Osteoblast (primary cell): ENCODE measurements at places on chromosomes 5 and 9. TPM values are rescaled to one million over a fixed set of nuclear protein-coding genes. Genes with fewer than 3 reads are reported as not detected.
A peak's percentile ranks its signal among the peaks of the same experiment; 100 is the strongest.

ZNF782 gene
- 5.4 and 8.5 TPM in 2 replicates for total RNA-seq

GRCh38 chr5:127802477-127802865 is 99.3 kb downstream of the CCDC192 start:
- peaks cover 18% of the 10 kb centered on the region for H3K4me1 ChIP-seq
- H3K36me3 ChIP-seq: no peaks in the 10 kb centered on the region
- H3K4me3 ChIP-seq: peak overlapping the region; percentile 12
- no peaks in the 10 kb centered on the region for H3K27me3 ChIP-seq
- no peak for DNase-seq

DNA sequence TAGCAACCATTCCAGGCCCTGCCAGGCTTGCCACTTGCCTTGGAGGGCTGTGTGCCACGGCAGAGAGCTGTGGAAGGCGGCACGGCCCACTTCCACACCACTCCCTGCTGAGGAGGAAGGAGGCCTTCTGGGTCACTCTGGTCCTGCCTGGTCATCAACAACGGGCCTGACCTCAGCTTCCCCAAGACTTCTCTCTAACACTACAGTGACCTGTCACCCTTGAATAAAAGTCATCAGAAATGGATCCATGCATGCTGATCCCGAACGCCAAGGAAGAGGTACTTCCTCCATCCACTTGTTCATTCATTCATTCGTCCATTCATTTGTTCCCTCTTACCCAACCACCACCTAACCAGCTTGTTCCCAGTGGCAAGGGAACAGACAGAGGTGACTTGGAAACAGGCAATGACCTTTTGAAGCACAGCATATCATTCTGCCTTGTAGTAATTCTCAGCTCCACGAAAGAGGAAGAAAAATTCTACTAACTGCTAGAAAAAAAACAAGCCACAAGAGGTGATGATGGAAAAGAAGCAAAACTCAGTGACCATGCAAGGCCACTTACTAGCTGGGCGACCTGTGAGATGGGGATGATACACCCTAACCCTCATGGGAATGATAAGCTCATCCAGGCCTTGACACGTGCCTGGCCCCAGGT is 58.6 kb downstream of the STK10 start:
- peaks cover 1% of the 10 kb centered on the region for H3K36me3 ChIP-seq
- H3K4me1 ChIP-seq: peaks cover 15% of the 10 kb centered on the region
- no peak for DNase-seq
- H3K27me3 ChIP-seq: no peaks in the 10 kb centered on the region
- no peak overlapping the region for H3K4me3 ChIP-seq
- no peak overlapping the region for H3K27ac ChIP-seq

DPYSL3 gene
- 80.4 and 119 TPM in 2 replicates for total RNA-seq

DNA sequence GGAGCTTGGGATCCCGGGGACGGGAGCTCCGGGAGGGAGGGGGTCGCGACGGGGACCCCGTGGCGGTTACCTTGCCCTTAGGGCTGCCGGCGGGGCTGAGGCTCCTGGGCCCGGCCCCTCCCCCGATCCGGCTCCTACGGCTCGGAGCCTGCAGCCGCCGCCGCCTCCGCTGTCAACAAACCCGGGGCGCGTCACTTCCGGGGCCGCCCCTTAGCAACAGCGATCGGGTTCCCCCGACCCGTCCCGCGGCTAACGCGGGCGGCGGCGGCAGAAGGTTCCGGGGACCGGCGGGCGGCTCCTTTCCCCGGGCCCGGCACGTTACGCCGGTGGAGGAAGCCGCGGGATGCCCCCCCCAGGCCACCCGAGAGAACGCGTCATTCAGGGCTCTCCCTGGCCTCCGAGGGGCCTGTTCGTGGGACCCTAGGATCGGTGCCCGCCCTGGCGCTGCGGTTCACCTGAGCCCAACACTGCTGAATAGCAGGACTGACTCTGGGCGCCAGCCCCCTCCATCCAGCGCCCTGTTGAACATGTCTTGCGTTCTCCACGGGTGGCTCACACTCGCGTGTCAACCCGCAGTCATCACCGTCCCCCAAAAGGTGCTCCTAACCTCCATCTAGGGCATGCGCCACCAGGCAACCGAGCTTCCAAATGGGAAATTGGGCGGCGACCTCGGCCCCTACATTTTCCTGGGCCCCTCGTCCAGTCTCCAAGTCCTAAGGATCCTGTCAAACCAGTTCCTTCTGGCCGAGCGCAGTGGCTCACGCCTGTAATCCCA is at the start of gene ZER1:
Gene ZER1, minus strand, starts transcription at position 183 of the 775 bp plus-strand sequence. CDS start 16,362 bp downstream, outside the sequence.
- H3K36me3 ChIP-seq: no peaks in the 10 kb centered on the region
- no peaks in the 10 kb centered on the region for H3K27me3 ChIP-seq
- peak within 1 kb of the TSS; percentile 98 for H3K4me3 ChIP-seq
- H3K27ac ChIP-seq: peak within 1 kb of the TSS; percentile 91
- peaks cover 14% of the 10 kb centered on the region for H3K4me1 ChIP-seq

DNA sequence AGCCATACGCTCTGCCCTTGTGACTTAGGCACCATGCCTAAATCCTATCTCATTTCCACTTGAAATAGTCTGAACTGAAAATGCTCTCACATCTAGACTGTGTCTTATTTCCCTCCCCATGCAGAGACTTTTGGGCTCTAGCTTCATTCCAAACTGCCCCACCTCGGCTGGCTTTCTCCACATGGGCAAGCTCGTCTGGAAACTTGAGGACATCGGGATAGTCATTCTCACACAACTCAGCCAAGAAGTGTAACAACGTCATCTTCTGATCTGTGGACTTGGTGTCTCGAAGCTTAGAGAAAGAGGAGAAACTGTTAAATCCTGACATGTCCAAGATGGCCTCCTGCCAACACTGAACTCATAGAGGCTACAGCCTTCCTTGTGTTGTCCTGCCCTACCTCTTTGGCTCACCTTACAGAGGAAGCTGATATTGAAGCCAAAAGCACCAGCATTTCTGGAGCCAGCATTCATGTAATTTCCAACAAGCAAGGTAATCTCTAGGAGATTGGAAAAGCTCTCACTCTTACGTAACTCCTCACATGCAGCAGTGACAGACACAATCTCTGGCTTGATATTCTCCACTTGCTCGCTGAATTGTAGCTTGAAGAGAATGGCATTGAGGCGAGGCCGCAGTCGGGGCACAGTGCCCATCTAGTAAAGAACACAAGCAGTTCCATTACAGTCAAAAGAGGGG is 39.6 kb downstream of the PCDHGC5 start:
- H3K36me3 ChIP-seq: peaks cover 30% of the 10 kb centered on the region
- no peaks in the 10 kb centered on the region for H3K27me3 ChIP-seq
- H3K4me1 ChIP-seq: peaks cover 43% of the 10 kb centered on the region
- no peak overlapping the region for H3K4me3 ChIP-seq

DNA sequence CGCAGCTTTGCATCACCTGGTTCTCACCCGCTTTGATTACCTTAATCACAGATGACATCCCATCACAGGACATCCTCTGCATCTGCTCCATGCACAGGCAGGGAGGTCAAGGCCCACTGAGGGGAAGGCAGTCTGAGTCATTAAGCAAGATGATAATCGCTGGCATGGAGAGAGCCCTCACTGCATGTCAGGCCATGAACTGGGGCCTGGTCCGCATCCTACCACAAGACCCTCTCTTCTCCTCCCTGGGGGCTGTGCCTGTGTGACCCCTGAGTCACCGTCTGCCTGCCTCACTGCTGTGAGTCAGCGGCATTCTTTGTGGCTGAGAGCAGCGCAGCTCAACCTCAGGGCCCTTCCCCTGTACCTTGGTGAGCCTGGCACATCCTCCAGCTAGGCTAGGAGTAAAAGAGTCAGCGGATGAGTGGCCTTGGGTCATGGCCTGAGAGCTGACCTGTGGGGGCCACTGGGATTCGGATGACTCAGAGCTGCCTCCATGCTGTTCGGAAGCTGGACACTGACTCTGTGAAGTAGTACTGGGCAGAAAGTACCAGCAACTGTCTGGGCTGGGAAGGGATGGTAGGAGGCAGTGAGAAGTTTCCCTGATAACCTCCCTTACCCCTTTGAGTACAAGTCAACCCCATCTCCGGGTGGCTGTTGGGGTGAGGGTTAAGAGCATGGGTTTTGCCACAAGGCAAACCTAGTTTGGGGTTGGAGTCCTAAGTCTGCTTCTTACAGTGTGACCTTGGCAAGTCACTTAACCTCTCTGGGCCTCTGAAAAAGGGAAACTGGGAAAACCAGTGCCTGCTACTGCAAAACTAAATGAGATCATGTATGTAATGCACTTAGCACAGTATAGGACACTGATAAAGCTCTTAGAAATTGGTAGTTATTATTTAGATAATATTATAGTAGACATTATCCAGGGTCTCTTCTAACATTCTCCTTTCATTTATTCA is 14.6 kb upstream of the ARSI start:
- peak overlapping the region; percentile 94 for H3K27ac ChIP-seq
- peaks cover 44% of the 10 kb centered on the region for H3K4me1 ChIP-seq
- no peaks in the 10 kb centered on the region for H3K36me3 ChIP-seq
- no peaks in the 10 kb centered on the region for H3K27me3 ChIP-seq
- no peak overlapping the region for H3K4me3 ChIP-seq

DNA sequence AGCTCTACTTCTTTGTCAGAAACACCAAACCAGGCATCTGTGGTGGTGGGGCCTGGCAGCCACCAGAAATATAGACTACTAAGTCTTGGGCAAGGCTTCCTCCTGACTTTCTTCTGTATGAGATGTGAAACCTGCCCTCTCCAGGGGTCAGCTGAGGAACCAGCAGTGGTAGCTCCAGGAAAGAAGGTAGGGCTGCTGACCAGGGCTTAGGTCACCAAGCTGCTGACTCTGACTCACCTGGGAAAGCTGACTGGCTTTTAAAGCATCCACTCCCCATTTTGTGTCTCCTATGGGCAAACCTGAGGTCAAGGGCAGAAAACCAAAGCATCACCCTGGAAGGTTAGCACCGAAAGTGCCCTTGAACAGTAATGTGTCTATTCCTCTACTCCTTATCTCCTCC is 10.4 kb upstream of the SH3TC2 start:
- DNase-seq: no peak
- no peak overlapping the region for H3K4me3 ChIP-seq
- H3K36me3 ChIP-seq: no peaks in the 10 kb centered on the region
- no peak overlapping the region for H3K27ac ChIP-seq

SHISAL2B gene
- total RNA-seq: not detected in 2 replicates

TMEFF1 gene
- 0.72 and 1.2 TPM in 2 replicates for total RNA-seq

- no peak within 1 kb of the TSS for H3K27ac ChIP-seq
- no peaks in the 10 kb centered on the region for H3K36me3 ChIP-seq
- H3K4me1 ChIP-seq: peaks cover 3% of the 10 kb centered on the region
- H3K27me3 ChIP-seq: peaks cover 35% of the 10 kb centered on the region
These were observed at the start of gene FGFR4 for GRCh38 chr5:177086654-177087397. FGFR4 (plus strand) TSS chr5:177086915; CDS start chr5:177089603, 2,688 bp downstream.

PMPCA gene
- 36.8 and 39.1 TPM in 2 replicates for total RNA-seq

SLC4A9 gene
- total RNA-seq: not detected in 2 replicates

TUSC1 gene
- total RNA-seq: 12.7 and 13.8 TPM in 2 replicates

SHOC1 gene
- total RNA-seq: under 0.01 TPM in 2 replicates

DNA sequence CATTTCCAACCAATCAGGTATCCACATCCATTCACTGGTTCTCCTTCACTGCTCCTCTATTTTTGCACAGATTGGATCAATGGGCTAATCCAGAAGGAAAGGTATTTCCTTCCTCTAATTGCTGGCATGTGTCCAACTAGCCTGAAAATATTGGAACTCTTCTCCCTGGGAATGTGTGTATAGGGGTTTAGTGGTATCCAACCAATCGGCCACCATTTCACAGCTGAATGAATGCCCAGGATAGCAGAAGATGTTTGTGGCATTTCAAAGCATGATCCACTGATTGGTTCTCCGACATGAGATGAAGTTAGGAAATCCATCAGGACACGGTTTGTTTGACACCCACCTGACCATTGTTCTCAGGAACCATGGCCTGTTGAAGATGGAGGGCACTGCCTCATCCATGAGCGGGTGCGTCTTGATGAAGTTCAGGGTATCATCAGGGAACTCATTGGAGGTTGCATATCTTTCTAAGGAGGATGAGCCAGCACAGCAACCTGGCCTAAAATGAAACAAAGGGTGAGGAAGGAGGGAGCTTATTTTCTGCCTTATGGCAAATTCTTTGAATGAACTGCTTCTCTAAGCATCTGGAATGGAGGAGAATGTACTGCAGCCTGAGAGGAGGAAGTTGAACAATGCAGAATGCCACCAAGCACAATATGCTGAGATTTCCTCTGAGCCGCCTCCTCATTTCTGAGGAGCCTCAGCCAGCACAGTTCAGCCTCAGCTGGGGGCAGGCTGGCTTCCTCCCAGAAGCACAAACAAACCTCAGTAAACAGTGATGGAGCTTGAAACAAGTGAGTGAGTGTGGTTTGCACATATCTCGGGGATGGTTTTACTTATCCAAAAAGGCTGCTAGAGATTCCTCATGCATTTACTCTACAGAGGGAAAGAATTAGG is 94.6 kb downstream of the SEMA6A start:
- no peaks in the 10 kb centered on the region for H3K27me3 ChIP-seq
- peaks cover 5% of the 10 kb centered on the region for H3K4me1 ChIP-seq
- no peak overlapping the region for H3K4me3 ChIP-seq
- H3K36me3 ChIP-seq: no peaks in the 10 kb centered on the region
- DNase-seq: no peak

GRCh38 chr9:128833696-128834095 is 4.1 kb upstream of the SPOUT1 start:
- H3K4me3 ChIP-seq: no peak overlapping the region
- no peak overlapping the region for H3K27ac ChIP-seq
- no peaks in the 10 kb centered on the region for H3K36me3 ChIP-seq
- H3K27me3 ChIP-seq: no peaks in the 10 kb centered on the region

GGTA1 gene
- total RNA-seq: not detected in 2 replicates

DNA sequence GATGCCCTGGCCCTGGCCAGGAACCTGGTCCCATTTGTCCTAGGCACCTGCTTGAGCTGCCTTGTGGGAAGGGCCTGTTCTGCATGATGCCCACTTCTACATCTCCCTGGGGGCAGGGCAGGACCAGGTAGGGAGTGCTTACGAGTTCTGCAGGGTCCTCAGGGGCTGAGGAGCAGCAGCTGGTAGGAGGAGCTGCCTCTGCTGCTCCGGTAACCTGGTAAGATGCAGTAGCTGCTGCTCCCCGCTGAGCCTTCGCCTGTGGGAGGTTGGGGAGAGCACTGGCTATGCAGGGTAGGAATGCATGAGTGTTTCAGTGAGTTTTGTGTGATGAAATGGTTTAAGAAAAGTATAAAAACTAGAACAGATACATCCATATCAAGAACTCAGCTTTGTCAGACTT is 13.6 kb downstream of the LRRC8A start:
- DNase-seq: peak; percentile 27
- no peak overlapping the region for H3K4me3 ChIP-seq
- H3K36me3 ChIP-seq: peaks cover 46% of the 10 kb centered on the region
- peaks cover 28% of the 10 kb centered on the region for H3K4me1 ChIP-seq
- H3K27ac ChIP-seq: no peak overlapping the region

- peaks cover 50% of the 10 kb centered on the region for H3K4me1 ChIP-seq
- DNase-seq: no peak
- H3K27ac ChIP-seq: peak overlapping the region; percentile 94
- H3K27me3 ChIP-seq: no peaks in the 10 kb centered on the region
- H3K36me3 ChIP-seq: no peaks in the 10 kb centered on the region
These were observed 98.7 kb upstream of the IFNE start for GRCh38 chr9:21580636-21581378.

- H3K36me3 ChIP-seq: no peaks in the 10 kb centered on the region
- no peak overlapping the region for H3K4me3 ChIP-seq
- H3K27ac ChIP-seq: no peak overlapping the region
- no peaks in the 10 kb centered on the region for H3K27me3 ChIP-seq
These were observed 154.2 kb downstream of the NDUFS4 start for GRCh38 chr5:53714667-53715010.
